Peyer's patch (tissue), 4 donors: ENCODE measurements at places on chromosomes 2 and 18. TPM values are rescaled to one million over a fixed set of nuclear protein-coding genes. Genes with fewer than 3 reads are reported as not detected.

DNA sequence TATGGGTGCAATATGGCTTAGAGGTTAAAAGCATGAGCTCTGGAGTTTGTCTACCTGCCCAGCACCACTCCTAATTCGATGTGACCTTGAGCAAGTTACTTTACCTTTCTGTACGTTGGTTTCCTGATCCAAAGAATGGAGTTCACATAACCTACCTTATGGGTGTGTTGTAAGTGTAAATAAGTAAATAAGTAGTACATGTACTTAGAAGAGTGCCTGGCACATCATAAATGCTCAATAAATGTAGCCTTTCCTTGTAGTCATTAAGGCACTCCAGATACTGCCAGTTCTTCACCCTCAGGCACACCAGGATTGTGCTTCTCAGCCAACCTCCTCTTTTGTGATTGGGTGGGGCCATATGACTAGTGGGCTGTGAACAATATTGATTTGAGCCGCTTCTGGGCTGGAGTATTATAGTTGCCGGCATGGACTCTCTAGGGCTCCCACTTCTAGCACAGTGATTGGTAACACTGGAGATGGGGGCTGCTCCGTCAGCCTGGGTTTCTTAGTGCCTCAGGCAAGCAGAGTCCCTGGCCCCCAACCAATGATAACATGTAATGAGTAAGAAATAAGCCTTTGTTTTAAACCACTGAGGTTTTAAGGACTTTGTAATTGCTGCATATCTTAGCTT, 101.7 kb upstream of the NOSTRIN start:
- H3K4me3 ChIP-seq = no peak overlapping the region
- peak overlapping the region; percentile 82 for H3K27ac ChIP-seq
- no peaks in the 10 kb centered on the region for H3K36me3 ChIP-seq
- peak; percentile 58 for DNase-seq
- H3K4me1 ChIP-seq = peaks cover 6% of the 10 kb centered on the region
- H3K27me3 ChIP-seq = no peaks in the 10 kb centered on the region

NAPG gene
- 31.9 TPM for total RNA-seq

CFAP65 gene
- 3.6 TPM for total RNA-seq

DNA sequence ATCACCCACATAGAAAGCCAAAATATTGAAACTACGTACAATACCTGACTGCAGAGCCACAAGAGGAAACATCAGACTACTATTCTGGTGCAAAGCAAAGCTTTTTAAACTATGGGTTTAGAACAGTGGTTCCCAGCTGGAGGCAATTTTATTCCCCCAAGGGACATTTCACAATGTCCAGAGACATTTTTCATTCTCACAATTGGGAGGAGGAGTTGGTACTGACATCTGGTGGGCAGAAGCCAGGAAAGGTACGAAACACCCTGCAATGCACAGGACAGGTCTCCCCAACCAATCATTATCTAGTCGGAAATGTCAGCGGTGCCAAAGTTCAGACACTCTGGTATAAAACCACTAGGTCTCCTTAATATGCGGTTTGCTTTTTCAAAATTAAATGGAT, 88.4 kb upstream of the ARL5A start:
- no peak overlapping the region for H3K4me3 ChIP-seq
- H3K27ac ChIP-seq = no peak overlapping the region
- no peaks in the 10 kb centered on the region for H3K4me1 ChIP-seq

SNORC gene
- total RNA-seq = 9.7 TPM

GRCh38 chr18:49212819-49213218, 247.6 kb downstream of the DYM start:
- H3K27me3 ChIP-seq = no peaks in the 10 kb centered on the region
- no peak overlapping the region for H3K27ac ChIP-seq
- DNase-seq = no peak
- H3K4me1 ChIP-seq = no peaks in the 10 kb centered on the region

PPP4R3B gene
- 69.1 TPM for total RNA-seq

DNA sequence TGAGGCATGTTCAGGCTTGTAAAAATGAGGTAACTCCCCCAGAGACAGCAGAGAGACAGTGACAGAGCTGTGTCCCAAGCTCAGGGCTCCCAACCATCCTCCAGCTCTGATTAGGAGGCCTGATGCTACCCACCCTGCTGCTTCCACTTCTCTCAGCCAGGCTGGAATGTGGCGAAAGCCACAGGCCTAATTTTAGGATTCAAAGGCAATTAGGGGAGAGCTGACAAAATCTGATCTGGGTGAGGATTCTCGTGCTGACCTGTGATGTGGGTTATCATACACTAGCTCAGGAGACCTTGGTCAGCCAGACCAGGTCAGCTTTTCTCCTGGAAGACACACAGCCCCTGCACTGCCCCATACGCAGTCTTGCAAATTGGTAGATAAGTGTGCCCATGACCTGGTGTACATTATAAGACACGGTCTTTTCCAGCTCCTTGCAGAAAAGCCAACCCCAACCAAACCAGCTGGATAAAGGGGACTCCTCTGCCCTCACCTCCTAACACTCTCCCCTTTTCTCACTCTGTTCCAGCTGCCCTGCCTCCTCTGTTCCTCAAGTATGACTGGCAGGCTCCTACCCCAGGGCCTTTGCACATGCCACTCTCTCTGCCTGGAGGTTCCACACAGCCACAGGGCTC, 225.9 kb downstream of the MGAT5 start:
- no peak for DNase-seq
- H3K36me3 ChIP-seq = no peaks in the 10 kb centered on the region
- no peaks in the 10 kb centered on the region for H3K4me1 ChIP-seq
- H3K4me3 ChIP-seq = no peak overlapping the region
- no peaks in the 10 kb centered on the region for H3K27me3 ChIP-seq

- no peaks in the 10 kb centered on the region for H3K4me1 ChIP-seq
- no peak for DNase-seq
Measured at GRCh38 chr2:168884975-168885374, 5.3 kb downstream of the SPC25 start.

NPAS2 gene
- 95.1 TPM for total RNA-seq

TACR1 gene
- total RNA-seq = not detected

DNA sequence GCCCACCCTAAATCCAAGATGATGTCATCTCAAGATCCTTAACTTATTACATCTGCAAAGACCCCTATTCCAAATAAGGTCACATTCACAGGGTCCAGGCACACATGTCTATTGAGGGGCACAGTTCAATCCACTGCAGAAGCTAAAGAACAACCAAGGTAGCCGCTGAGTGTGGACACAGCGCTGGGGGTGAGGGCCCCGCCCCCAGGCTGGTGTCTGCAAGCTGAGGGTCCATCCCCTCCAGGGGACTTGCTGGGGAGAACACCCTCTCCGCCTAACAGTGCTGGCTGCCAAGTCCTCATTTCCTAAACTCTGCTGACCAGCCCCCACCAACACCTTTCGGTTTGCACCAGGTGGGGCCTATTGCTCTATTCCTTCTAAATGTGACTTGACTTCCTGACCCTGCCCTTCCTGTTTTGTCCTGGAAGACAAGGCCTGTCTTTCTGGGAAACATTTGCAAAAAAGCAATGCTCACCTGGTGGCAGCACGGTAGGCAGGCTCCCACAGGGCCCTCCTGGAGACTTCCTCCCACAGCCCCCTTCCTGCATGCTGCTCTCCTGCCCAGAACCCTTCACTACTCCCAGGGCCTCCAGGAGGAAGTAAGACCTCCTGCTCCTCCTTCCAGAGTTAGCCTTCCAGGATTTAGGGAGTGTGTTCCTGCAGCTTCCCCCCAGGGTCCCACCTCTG, 24.4 kb upstream of the TEX44 start:
- no peak overlapping the region for H3K4me3 ChIP-seq
- H3K4me1 ChIP-seq = no peaks in the 10 kb centered on the region
- no peak overlapping the region for H3K27ac ChIP-seq
- no peaks in the 10 kb centered on the region for H3K36me3 ChIP-seq

SPHKAP gene
- not detected for total RNA-seq

DNA sequence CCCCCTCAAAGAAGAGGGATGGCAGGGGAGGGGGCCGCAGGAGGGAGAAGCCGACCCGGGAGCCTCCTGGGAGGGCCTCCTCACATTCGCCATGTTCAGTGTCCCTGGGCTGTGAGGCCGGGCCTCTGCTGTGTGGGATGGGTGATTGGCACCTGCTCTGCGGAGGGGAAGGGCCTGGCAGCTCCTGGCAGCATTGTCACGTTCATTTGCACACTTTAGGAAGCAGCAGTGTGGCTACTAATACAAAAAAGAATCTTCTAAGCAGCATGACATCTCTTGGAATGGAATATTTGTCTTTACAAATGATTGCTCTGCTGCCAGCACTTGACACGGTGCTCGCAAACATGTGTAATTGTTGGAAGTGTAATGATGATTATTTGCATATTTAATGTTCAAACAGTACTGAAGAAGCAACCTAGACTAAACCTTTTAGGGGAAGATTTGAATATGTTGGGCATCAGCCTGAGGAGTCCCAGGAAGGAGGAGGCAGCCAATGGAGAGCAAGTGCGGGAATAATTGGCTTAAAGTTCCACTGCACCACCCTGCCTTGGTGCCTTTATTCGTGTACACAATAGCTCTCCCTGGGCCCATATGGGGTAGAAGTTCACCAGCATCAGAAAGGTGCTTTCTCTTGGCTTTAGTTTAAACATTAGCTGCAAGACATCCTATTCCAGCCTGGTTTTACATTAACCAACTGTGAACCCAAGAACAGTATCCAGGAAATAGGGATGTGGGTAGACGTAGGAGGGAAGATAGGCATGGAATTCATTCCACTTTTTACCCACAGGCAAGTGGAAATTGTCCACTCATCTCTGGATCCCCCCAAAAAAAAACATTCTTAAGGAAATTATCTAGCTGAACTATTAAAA, 404.9 kb downstream of the TMEM182 start:
- no peak overlapping the region for H3K4me3 ChIP-seq
- H3K27ac ChIP-seq = no peak overlapping the region
- no peaks in the 10 kb centered on the region for H3K36me3 ChIP-seq
- H3K27me3 ChIP-seq = no peaks in the 10 kb centered on the region

GRCh38 chr18:11865071-11865470, 13.9 kb downstream of the CHMP1B start:
- no peak for DNase-seq
- H3K4me1 ChIP-seq = no peaks in the 10 kb centered on the region
- no peak overlapping the region for H3K4me3 ChIP-seq
- H3K27me3 ChIP-seq = no peaks in the 10 kb centered on the region
- H3K27ac ChIP-seq = no peak overlapping the region

MDH1 gene
- 178 TPM for total RNA-seq

- no peaks in the 10 kb centered on the region for H3K36me3 ChIP-seq
- no peak overlapping the region for H3K4me3 ChIP-seq
- H3K4me1 ChIP-seq = no peaks in the 10 kb centered on the region
- H3K27ac ChIP-seq = peak overlapping the region; percentile 55
- H3K27me3 ChIP-seq = no peaks in the 10 kb centered on the region
Measured at GRCh38 chr2:68719912-68720311, 14.7 kb upstream of the ARHGAP25 start.

PUS10 gene
- 33.5 TPM for total RNA-seq

PAX3 gene
- total RNA-seq = not detected

ASXL3 gene
- 4.2 TPM for total RNA-seq

DNA sequence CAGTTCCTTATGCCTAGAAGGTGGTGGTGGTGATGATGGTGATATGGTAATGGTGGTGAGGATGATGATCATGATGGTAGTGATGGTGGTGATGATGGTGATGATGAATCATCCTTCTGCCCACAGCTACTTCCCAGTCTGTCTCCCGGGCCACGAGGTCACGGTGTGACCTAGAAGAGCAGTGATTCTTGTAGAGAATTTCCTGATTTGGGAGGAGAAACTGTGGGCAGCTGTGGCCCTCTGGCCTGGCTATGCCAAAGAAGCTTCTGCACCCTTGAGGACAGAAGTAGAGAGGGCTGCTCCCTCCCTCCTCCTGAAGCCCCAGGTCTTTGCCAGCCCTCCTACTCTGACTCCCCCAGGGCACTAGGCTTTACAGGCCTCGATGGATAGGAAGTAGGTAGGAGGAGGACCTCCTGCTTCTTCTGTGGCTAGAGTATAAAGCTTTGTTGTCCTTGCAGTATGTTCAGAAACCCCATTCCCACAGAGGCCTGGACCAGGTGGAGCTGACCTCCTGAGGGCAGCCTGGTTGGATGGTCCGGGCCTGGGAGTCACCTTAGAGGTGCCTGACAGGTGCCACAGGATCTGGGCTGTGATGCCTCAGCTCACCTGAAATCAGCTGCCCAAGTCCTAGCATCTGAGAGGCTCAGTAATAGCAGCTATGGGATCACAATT, 57.9 kb upstream of the EPAS1 start:
- H3K36me3 ChIP-seq = no peaks in the 10 kb centered on the region
- peak overlapping the region; percentile 9 for H3K27ac ChIP-seq
- no peaks in the 10 kb centered on the region for H3K4me1 ChIP-seq
- no peak for DNase-seq
